Nasal cavity respiratory epithelium epithelial cell of viscerocranial mucosa (primary cell): ENCODE measurements at places on chromosomes 2 and 18. TPM values are rescaled to one million over a fixed set of nuclear protein-coding genes. Genes with fewer than 3 reads are reported as not detected.

The AKAIN1 gene
- total RNA-seq = not detected in 2 replicates

The ZNF385B gene
- 0.34 TPM in 1 of 2 replicates, not detected in the other for total RNA-seq

The LOXHD1 gene
- under 0.01 TPM in 1 of 2 replicates, not detected in the other for total RNA-seq

The NYAP2 gene
- total RNA-seq = under 0.01 TPM in 1 of 2 replicates, not detected in the other

The IL36RN gene
- total RNA-seq = 2.0 and 5.1 TPM in 2 replicates

The GPBAR1 gene
- total RNA-seq = under 0.01 and 0.07 TPM in 2 replicates

The CACNB4 gene
- total RNA-seq = under 0.01 and 0.43 TPM in 2 replicates

The SCN7A gene
- total RNA-seq = under 0.01 TPM in 1 of 2 replicates, not detected in the other

The SLC30A3 gene
- total RNA-seq = not detected in 2 replicates

The FAM124B gene
- total RNA-seq = not detected in 2 replicates

The CXCR4 gene
- total RNA-seq = not detected in 2 replicates

The LYPD1 gene
- total RNA-seq = 0.14 TPM in 1 of 2 replicates, not detected in the other
